ENCODE measurements at places on chromosomes 5 and 9.

DNA sequence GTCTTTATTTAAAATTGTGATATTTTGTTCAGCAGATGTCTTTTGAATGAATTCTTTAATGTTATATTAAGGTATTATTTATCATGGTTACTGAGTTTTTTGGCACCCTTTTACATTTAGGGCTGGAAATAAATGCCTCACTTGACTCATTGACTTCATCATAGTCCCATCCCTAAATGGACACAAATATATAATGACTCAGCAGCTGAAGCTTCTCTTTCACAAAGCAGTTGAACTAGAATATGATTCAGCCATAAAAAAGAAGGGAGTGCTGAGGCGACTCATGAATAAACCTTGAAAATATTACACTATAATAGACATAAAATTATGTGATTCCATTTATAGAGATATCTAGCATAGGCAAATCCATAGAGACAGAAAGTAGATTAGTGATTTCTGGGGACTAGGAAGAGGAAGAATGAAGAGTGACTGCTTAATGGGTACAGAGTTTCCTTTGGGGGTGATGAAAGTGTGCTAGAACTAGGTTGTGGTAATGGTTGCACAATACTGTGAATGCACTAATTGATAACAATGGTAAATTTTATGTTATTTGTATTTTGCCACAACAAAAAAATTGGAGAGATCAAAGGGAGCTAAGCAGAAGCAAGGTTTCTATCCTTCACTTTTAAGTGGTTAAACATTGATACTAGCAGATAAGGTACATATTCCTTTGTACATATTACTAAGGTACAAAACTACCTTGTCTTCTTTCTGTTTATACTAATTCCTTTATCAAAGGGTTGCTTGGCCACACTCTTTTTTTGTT lies 449.6 kb downstream of the NTRK2 start:
- no peak for DNase-seq

- DNase-seq: no peak
Measured at GRCh38 chr5:143361438-143361837, 42.0 kb downstream of the NR3C1 start.

GRCh38 chr5:12284604-12285003 lies 380.4 kb upstream of the CTNND2 start:
- no peak for DNase-seq

GRCh38 chr9:2047916-2048315 lies 32.8 kb downstream of the SMARCA2 start:
- DNase-seq: no peak

DNA sequence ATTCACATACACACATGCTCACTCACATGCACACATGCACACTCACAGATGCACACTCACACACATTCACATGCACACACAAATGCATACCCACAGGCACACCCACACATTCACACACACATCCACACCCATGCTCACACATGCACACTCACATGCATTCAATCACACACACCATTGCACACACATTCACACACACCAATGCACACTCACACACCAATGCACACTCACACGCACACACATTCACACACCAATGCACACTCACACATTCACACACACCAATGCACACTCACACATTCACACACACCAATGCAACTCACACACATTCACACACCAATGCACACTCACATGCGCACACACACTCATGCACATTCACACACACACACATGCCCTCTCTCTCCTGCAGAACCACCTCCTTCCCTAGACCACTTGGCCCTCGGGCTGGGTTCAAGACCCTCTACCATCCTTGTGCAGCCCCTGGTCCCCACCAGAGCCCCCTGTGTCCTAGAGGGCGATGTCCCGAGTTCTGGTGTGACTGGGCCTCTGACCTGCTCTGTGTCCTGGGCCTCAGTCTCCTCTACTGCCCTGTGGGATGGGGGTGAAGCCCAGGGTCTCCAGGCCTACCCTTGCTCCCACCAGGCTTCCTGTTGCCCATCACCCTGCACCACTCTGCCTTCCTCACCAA lies 139.0 kb downstream of the OLFM1 start:
- DNase-seq: no peak

DNA sequence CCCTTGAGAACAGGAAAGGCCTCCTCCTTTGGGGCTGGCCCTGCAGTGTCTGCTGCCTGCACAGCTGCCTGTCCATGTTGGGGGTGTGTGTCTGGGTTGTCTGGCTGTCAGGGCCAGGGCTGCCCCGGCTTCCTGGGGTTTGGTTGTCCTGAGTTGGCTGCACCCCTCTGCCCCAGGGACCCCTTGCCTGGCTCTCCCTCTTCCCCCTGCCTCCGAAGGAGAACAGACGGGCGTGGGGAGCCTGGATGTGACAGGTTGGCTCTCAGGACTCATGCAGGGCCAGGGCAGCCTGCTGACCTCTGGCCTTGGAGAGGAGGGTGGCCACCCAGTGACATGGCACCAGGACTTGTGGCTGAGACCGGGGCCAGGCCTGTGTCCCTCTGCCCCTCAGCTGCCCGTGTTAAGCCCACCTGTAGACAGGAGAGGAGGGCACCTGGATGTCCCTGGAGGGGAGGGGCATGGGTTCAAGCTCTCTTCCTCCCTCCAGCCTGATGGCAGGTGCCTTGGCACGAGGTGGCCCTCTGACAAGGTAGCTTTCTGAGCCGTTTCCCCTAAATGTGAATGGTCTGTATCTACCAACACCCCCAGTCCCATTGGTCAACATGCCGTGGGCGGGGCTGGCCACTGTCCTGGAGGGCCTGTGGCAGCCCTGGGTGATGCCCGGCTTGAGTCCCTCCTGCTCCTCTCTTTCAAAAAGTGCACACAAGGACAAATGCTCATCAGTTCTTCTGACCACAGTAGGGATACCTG lies 34.9 kb downstream of the WNK2 start:
- no peak for DNase-seq

DNA sequence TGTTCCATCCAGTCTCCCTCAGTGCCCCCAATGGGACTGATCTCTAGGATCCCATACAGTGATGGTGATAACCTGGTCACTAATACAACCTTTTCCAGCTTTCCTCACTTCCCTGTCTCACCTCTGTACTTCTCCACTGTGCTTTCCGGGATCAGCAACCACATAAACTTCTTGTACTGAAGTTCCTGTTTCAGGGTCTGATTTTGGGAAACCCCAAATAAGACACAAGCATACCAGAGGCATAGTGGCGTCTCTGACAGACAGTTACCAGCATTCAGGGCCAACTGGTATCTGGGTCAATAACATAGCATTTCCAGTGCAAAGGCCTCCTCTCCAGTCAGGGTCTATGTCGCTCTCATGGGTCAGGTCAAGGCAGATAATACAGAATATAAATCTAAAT lies 64.3 kb downstream of the GLDC start:
- DNase-seq: no peak

DNA sequence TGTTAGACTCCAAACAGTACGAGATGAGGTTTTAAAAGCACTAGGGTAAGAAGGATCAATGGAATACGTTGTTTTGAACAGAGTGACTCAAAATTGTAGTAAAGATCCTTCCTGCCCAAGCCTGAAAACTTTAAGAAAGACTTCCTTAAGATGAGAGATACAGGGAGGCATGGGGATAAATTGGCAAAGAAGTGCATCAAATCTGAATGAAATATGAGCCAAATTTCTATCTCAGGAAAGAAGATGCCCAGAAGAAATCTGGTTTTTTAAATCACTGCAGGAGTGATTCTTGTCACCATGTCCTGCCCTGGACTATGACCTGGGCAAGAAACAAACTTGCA lies 14.9 kb downstream of the FCN2 start:
- DNase-seq: no peak

GRCh38 chr9:69157751-69158466 lies 16.2 kb upstream of the TJP2 start:
- DNase-seq: no peak

DNA sequence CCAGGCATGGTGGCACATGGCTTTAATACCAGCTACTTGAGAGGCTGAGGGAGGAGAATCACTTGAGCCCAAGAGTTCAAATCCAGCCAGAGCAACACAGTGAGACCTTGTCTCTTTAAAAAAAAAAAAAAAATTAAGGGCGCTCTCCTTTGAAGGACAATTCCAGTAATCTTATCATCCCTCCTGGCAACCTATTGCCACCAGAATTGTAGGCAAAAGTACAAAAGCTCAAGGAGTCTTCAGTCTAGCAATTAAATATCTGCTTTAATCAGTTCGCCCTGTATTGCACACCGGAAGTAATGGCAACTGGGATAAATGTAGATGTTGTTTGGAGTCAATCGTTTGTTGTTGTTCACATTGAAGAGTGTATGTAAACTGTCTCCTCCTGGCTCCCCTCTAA lies 7.7 kb downstream of the SNX18 start:
- DNase-seq: no peak

- DNase-seq: no peak
Measured at GRCh38 chr5:171633776-171634470, 151.7 kb upstream of the SMIM23 start.

GRCh38 chr9:130336885-130337284 lies 71.3 kb downstream of the HMCN2 start:
- no peak for DNase-seq

DNA sequence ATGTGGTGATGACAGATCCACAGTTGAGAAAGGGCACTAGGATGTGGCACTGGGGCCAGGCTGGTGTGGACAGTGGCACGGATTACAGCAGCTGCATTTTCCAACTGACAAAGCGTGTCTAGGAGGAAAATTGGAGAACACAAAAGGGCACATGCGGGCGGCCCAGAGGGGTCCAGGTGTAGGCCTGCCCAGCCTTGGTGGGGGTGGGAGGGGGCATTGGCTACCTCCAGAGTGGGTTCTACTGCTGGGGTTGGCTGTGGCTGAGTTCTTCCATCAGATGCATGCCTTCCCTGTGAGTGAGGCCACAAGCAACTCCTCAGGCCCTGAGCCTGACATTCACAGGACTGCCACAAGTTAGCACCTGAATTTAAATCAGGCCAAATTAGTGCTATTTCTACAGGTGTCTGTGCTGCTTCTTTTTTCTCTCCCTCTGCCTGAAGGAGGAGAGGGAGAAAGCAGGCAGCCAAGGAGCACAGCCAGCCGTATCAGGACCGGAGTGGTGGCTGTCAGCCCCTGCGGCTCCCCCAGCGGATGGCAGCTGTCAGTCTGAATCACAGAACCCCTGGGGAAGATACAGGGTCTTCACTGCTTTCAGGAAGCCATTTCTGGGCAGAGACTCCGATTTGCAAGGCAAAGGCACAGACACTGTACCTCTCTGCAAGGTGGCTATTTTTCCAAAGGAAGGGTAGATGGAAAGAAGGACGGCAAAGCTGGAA lies 464.2 kb downstream of the SPOCK1 start:
- DNase-seq: no peak

GRCh38 chr9:3477236-3477834 lies 48.5 kb downstream of the RFX3 start:
- no peak for DNase-seq

- no peak for DNase-seq
Measured at GRCh38 chr5:76333571-76333970, 69.5 kb upstream of the IQGAP2 start.

DNA sequence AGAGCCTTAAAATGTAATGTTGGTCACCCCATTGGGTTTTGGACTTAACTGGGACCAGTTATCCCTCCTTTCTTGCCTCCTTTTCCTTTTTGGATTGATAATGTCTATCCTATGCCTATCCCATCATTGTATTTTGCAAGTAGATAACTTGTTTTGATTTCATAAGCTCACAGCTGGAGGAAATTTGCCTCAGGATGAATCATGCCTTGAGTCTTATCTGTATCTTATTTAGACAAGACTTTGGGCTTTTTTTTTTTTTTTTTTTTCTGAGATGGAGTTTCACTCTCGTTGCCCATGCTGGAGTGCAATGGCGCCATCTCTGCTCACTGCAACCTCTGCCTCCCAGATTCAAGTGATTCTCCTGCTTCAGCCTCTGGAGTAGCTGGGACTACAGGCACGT lies 443.3 kb downstream of the DNAH5 start:
- no peak for DNase-seq

DNA sequence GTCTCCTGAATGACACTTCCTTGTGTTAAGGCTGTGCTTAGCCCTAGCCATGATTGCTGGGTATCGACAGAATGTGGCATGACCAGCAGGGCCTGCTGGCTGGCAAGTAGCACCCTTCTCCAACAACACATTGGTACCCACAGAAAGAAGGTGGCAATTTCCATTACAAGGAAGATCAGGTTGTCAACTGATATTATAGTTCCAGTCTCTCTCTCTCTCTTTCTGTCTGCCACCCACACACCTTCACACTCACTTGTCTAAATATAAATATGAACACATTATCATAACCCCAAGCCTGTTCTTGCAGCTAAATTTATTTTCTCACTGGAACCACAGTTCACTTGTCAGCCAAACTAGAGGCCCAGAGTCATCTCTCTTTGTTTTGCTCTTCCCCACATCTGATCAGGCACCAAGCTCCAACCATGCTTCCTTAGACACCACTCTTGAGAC lies 408.1 kb upstream of the PIK3R1 start:
- no peak for DNase-seq

- DNase-seq: no peak
Measured at GRCh38 chr9:892123-892522, 50.6 kb downstream of the DMRT1 start.

GRCh38 chr9:110340306-110340705 lies 2.6 kb upstream of the TXNDC8 start:
- DNase-seq: no peak

DNA sequence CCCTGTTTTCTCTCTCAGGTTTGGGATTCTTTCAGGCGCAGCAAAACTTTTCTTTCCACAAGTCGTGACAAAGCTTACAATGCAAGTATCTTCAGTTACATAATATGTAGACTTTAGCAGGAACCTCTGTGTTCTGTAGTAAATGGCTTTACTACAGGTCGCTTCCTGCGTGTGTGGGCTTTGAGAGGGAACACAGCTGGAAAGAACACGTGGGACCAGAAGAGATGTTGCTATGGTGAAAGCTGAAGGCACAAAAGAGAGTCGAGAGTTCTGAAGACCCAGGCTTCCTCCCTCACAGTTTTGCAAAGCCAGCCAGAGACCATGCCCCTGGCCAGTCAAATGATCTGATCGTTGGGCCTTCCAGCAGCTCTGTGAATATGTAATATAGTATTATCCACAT lies 4.0 kb downstream of the ANKRD55 start:
- no peak for DNase-seq

GRCh38 chr5:80216096-80216495 lies 39.8 kb downstream of the SERINC5 start:
- no peak for DNase-seq

GRCh38 chr5:151079838-151080612 lies 809 bp downstream of the TNIP1 start:
- DNase-seq: no peak

DNA sequence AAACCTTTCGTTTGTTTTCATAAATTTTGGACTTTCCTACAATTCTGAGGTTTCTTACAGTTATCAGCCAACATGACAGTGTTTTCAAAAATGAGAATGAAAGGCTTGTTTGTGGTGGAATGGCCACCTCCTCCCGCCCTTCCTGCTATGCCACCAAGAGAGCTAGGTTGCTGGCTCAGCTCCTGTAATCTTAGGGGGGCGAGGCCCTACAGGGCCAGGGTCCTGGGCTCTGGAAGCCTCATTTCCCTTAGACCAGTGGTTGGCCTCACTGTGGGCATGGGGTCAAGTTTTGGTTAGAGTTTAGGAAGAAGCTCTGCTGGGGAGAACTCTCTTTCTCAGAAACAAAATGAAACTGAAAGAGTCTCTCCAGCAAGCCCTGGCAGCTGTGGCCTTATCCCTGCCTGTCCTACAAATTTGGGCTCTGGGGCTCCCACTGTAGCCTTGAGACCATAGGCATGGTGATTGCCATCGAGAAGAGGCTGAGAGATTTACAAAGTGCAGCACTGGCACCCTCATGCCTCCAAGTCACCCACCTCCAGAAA lies 66.2 kb downstream of the IRX1 start:
- no peak for DNase-seq

GRCh38 chr9:109487247-109487646 lies 10.9 kb downstream of the PTPN3 start:
- no peak for DNase-seq

GRCh38 chr9:120153258-120153657 lies 426.7 kb downstream of the CDK5RAP2 start:
- no peak for DNase-seq

Data from NCI-H345 (cell line).